ENCODE measurements at places on chromosomes 6 and 20. TPM values are rescaled to one million over a fixed set of nuclear protein-coding genes. Genes with fewer than 3 reads are reported as not detected.

The RPP40 gene
- 64.0 TPM for total RNA-seq

The SRMS gene
- not detected for total RNA-seq

The HSPA12B gene
- total RNA-seq: not detected

The NCOA5 gene
- total RNA-seq: 28.4 TPM

The PGC gene
- total RNA-seq: 225 TPM

The BPIFB1 gene
- total RNA-seq: 0.82 TPM

The HINT3 gene
- total RNA-seq: 22.8 TPM

The CD40 gene
- total RNA-seq: 4.6 TPM

The VWA7 gene
- 0.79 TPM for total RNA-seq

The BPIFB2 gene
- total RNA-seq: 54.5 TPM

The MCM3 gene
- total RNA-seq: 336 TPM

Measured in HepG2 (cell line).